Activated B cell treated with CpG ODN at 0.5 μM for 24 hours (primary cell): ENCODE measurements at places on chromosomes 2 and 18.
A peak's percentile ranks its signal among the peaks of the same experiment; 100 is the strongest.

- H3K4me3 ChIP-seq: no peak overlapping the region
- H3K27ac ChIP-seq: no peak overlapping the region
- DNase-seq: no peak
- peaks cover 53% of the 10 kb centered on the region for H3K36me3 ChIP-seq
- H3K27me3 ChIP-seq: no peaks in the 10 kb centered on the region
- H3K4me1 ChIP-seq: no peaks in the 10 kb centered on the region
These were observed 101.0 kb downstream of the SLC25A12 start for GRCh38 chr2:171792886-171793580.

DNA sequence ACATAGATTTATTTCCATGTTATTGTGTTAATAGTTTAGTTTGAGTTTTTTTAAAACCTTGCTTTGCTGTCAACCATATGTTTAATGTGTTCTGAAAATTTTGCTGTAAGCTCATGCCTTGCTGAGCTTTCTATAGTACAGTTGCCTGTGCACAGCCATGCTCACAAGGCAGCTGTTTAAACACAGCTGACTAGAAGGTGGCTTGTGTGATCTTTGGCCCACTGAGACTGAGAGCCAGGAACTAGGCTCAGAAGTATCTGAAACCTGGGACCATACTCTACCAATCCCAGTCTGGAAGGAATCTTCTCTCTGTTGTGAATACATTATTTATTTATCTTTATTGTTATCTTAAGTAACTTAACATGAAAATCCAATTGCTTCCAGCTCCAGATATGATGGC lies 350.5 kb downstream of the KIAA1328 start:
- no peak overlapping the region for H3K27ac ChIP-seq
- no peaks in the 10 kb centered on the region for H3K4me1 ChIP-seq

DNA sequence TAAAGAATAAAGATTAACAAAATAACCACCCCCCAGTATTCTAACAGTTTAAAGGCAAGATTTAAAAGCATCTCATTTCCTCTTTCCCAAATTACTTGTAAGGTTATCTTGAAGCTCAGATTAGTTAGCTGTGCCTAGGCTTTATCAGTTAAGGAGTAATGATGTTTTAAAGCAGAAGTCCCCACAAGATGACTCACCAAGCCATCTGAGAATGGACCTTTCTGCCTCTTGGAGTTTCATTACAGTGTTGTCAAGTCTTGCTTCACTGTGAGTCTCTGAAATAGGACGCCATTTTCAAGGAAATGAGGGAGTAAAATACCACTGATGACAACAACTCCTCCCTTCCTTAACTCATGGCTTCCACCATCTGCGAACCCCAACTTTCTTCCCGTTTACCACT lies 35.9 kb downstream of the ZNF385B start:
- no peaks in the 10 kb centered on the region for H3K4me1 ChIP-seq
- DNase-seq: no peak
- H3K27ac ChIP-seq: no peak overlapping the region

DNA sequence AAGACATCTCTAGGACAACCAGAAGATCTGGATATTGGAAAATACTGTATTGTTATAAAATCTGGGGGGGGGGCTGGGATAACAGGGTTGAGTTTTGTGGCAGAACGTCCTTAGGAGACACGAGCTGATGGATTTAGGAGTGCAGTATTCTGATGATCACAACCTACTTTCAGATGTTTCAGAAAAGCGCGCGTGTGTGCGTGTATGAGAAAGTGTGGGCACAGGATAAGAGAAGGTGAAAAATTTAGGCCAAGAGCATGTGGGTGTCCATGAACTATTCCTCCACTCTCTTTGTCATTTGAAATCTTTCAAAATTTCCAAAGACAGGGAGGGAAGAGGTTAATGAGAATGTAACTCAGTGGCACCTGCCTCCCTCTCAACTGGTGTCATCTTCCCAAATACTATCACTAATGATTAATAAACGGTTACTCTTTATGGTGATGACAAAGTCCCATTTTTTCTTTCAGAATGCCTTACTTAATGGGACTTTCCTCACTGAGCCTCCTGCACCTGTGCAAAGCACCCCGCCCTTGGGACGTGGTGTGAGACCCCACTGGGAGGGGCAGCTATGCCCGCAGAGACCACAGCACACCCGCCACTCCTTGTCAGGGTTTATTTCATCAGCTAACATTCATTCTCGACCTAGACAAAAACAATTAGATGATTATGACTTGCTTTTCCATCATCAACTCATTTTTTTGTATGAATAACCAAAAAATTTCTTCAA lies 53.6 kb downstream of the HS6ST1 start:
- no peak overlapping the region for H3K27ac ChIP-seq
- peaks cover 13% of the 10 kb centered on the region for H3K36me3 ChIP-seq
- H3K27me3 ChIP-seq: no peaks in the 10 kb centered on the region
- peaks cover 2% of the 10 kb centered on the region for H3K4me1 ChIP-seq

- no peak overlapping the region for H3K4me3 ChIP-seq
- no peaks in the 10 kb centered on the region for H3K36me3 ChIP-seq
- H3K27me3 ChIP-seq: no peaks in the 10 kb centered on the region
- DNase-seq: no peak
These were observed 147.7 kb downstream of the CTNNA2 start for GRCh38 chr2:79660557-79660956.

- peaks cover 4% of the 10 kb centered on the region for H3K36me3 ChIP-seq
- no peak overlapping the region for H3K4me3 ChIP-seq
- H3K4me1 ChIP-seq: peaks cover 26% of the 10 kb centered on the region
- no peak overlapping the region for H3K27ac ChIP-seq
These were observed 4.3 kb upstream of the ADI1 start for GRCh38 chr2:3523551-3524041.

DNA sequence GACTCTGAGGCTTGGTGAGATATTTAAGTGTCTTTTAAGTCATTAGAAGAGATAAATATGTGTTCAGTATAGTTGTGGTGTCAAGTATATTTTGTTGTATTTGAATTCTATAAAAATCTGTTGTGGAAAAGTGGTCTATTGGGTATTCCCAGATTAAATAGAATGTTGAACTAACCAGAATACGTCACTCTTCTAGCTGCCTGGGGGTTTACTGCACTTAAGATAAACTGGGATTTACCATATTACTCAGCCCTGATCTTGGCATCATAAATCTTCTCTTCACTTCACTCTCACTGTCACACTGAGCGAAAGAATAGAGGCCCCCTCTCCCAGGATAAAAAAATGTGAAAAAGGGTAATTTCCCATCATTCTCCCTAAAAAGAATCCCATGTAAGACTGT lies 129.8 kb downstream of the BCL2 start:
- peaks cover 19% of the 10 kb centered on the region for H3K36me3 ChIP-seq
- H3K27ac ChIP-seq: no peak overlapping the region
- no peak overlapping the region for H3K4me3 ChIP-seq
- H3K4me1 ChIP-seq: peaks cover 81% of the 10 kb centered on the region

DNA sequence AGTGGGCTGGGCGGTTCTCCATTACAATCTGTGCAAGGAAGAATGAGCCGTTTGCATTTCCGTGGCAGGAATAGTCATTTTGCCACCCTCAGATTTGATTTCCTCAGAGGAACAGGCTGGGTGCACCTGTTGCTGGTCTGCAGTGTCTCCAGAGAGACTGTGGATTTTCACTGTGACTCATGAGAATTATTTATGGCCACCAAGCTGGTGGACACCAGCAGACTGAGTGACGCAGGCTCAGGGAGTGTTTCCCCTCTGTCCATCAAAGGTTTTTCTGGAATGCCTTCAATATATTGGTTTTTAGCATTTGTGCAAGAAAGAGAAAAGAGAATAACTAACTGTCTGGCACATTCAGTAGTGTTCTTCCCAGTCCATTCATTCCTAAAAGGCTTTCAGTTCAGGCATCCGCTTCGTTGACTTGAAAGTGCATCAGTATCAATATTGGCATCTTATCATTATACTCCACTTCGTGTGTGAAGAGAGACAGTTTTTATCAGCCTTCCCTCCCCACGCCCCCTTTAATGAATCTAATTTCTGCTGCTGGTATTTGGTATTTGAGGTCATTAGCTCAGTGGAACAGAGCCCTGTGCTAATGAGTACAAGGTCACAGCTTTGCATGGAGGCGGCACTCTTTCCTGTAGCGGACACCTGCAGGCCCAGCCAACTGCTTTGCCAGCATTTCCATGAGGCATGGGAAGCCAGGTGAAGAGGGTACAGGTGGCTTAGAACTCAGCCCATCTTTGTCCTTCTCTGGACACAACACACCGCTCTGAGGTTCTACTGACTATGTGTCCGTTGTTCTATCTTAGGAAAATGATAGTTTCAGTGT lies 39.9 kb downstream of the PRKCE start:
- peak overlapping the region; percentile 70 for H3K27ac ChIP-seq
- H3K4me3 ChIP-seq: peak overlapping the region; percentile 64
- H3K4me1 ChIP-seq: peaks cover 54% of the 10 kb centered on the region
- H3K36me3 ChIP-seq: no peaks in the 10 kb centered on the region
- no peaks in the 10 kb centered on the region for H3K27me3 ChIP-seq

GRCh38 chr2:128625421-128625820 lies 306.8 kb upstream of the HS6ST1 start:
- H3K36me3 ChIP-seq: no peaks in the 10 kb centered on the region
- DNase-seq: no peak
- no peaks in the 10 kb centered on the region for H3K4me1 ChIP-seq
- H3K4me3 ChIP-seq: no peak overlapping the region
- H3K27me3 ChIP-seq: no peaks in the 10 kb centered on the region
- H3K27ac ChIP-seq: no peak overlapping the region

DNA sequence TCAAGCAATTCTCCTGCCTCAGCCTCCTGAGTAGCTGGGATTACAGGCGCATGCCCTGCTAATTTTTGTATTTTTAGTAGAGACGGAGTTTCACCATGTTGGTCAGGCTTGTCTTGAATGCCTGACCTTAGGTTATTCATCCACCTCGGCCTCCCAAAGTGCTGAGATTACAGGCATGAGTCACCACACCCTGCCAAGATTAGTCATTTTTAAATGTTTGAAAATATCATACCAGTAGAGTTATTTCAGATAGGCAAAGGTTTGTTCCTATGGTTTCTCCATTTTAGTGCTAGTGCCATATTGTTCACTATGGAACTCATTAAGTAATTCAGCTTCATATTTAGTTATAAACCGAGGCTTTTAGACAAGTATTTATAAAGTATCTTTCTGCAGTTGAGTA lies 52.3 kb downstream of the HIBCH start:
- H3K36me3 ChIP-seq: peaks cover 32% of the 10 kb centered on the region
- no peak overlapping the region for H3K27ac ChIP-seq
- no peaks in the 10 kb centered on the region for H3K4me1 ChIP-seq
- no peaks in the 10 kb centered on the region for H3K27me3 ChIP-seq

DNA sequence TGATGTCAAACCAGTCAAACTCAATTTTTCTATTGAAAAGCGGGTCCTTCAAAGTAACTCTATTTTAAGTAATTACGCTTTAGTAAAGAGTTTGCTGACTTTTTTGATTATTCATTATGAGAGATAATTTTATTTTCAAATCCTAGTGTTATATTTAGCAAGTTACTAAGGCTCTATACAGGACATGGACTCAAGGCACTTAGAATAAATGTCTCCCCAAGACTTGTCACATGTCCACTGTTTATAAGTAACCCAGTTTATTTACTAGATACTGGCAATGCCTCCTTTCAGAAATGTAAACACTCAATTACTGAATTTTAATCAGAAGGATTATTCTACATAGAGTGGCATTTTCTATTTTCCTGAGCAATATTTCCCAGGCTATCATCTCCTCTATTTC lies 638.1 kb downstream of the ERBB4 start:
- H3K4me1 ChIP-seq: no peaks in the 10 kb centered on the region
- H3K36me3 ChIP-seq: no peaks in the 10 kb centered on the region
- H3K27ac ChIP-seq: no peak overlapping the region
- no peak for DNase-seq

- no peaks in the 10 kb centered on the region for H3K4me1 ChIP-seq
- H3K27ac ChIP-seq: no peak overlapping the region
- H3K4me3 ChIP-seq: no peak overlapping the region
- H3K36me3 ChIP-seq: no peaks in the 10 kb centered on the region
- H3K27me3 ChIP-seq: peaks cover 8% of the 10 kb centered on the region
These were observed 82.2 kb downstream of the ASAP2 start for GRCh38 chr2:9288681-9289338.

DNA sequence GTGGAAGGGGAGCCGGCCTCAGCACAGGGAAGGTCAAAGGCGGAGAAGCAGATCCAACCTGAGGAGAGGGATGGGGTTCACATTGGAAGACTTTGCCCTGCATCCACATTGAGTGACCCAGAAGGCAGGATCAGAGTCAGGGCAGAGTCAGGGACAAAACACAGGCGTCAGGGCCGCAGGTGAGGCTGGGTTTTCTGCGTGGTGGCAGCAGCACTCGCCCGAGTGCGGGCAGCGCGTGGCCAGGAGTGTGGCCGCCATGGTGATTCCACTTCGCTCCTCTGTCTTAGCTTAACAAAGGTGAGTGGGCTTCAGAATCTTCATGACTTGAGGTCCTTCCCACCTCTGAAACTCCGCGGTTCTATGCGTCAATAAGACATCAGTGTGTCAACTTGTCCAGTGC lies 476.9 kb upstream of the SMIM21 start:
- no peaks in the 10 kb centered on the region for H3K4me1 ChIP-seq
- H3K4me3 ChIP-seq: no peak overlapping the region
- H3K27me3 ChIP-seq: no peaks in the 10 kb centered on the region
- H3K27ac ChIP-seq: no peak overlapping the region
- no peak for DNase-seq
- no peaks in the 10 kb centered on the region for H3K36me3 ChIP-seq

DNA sequence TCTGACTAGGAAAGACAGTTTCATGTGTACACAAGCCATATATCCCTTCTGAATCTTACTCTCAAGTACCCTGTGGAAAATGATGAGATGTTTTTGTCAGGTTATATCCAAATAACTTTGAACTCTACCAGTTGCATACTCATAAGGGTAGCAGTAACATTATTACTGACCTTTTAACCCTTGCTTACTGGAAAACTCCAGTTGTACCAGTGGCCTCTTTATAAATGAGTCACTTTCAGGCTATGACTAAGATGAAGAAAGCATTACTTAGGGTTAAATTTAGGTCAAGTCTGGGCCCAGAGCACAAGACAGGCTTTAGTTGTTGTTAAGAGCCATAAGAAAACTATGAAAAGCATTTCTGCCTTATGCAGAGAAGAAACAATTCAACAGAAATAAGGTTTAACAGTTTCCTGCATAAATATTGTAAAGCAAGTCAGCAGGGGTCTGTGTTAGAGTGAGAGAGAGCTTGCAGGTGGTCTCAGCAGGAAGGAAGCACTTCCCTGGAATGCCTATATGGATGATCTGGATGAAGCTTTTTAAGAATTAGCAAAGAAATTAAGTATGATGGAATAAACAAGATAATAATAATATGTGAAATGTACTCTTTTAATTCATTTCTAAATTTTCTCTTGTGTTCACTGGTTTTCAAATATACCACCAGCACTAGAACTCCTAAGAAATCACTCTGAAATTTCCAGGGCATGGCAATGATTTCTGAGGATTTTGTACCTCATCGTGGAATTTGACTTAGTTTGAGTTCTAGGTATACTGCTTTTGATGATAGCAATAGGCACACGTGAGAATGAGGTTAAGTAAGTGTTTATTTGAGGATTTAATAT lies 126.6 kb downstream of the UBE2E3 start:
- peaks cover 8% of the 10 kb centered on the region for H3K4me1 ChIP-seq
- H3K27me3 ChIP-seq: no peaks in the 10 kb centered on the region
- H3K4me3 ChIP-seq: no peak overlapping the region
- H3K36me3 ChIP-seq: no peaks in the 10 kb centered on the region
- no peak overlapping the region for H3K27ac ChIP-seq

- H3K27me3 ChIP-seq: no peaks in the 10 kb centered on the region
- no peak for DNase-seq
- H3K4me3 ChIP-seq: no peak overlapping the region
- H3K4me1 ChIP-seq: no peaks in the 10 kb centered on the region
- peaks cover 13% of the 10 kb centered on the region for H3K36me3 ChIP-seq
These were observed 317.4 kb downstream of the NBAS start for GRCh38 chr2:15243762-15244161.
